Activated CD8-positive, alpha-beta memory T cell treated with anti-CD3 and anti-CD28 coated beads, Interleukin-2, amount 10 ng/mL, durations not matched to agents 7 days and 5 days (primary cell): ENCODE measurements at places on chromosomes 11 and 22. TPM values are rescaled to one million over a fixed set of nuclear protein-coding genes. Genes with fewer than 3 reads are reported as not detected.
A peak's percentile ranks its signal among the peaks of the same experiment; 100 is the strongest.

DNA sequence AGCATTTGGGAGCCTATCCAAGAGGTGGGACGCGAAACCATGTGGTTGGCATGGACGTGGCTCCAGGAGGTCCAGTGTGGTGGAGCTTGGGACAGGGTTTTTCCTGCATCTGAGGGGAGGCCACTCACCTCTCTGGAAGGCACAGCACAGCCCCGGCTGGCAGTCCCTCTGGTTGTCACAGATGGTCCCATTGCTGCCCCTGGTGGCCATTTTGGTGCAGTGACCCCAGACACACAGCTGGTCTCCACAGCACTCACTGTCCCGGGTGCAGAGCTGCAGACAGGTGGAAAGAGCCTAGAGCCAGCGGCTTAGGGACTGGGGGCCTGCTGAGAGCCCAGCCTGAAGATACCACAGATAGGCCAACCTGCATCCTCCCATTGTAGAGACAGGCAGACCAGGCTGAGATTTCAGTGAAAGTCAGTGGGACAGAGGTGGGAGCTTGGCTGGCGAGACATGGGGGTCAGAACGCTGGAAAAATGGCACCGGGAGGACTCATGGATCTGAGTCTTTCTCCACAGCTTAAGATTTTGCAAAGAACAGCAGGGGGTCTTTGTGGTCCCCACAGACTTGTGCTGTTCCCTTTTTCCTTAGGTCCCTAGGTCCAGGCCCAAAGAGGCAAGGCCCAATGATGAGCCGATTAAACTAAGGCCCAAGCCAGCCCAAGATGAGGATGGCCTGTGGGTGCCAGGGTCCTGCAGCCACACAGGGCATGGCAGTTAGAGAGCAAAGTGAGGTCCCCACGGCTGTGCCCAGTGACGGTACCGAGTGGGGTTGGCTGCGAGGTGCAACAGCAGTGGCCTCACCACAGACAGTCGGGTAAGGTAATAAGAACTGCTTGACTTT is 41.4 kb downstream of the DKK3 start:
- peak; percentile 87 for DNase-seq

CCDC87 gene
- 0.12 TPM for total RNA-seq

DNA sequence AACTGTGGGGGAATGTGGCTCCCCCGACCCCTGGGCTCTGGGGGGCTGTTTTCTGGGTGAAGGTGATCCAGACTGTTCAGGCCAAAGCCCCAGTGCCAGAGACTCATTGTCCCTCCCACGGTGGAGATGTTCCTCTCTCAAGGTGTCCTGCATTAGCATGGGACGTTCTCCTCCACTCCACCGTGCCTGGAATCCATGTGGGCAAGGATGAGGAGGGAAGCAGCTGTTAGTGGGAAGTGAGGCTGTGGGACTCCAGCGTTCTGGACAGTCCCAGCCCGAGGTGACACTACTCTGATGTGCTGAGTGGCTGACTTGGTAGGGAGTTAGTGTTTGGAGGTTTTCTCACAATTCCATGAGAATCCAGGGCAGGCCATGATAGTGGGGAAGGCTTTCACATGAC is 31.4 kb upstream of the CLDN5 start:
- DNase-seq = no peak

DNA sequence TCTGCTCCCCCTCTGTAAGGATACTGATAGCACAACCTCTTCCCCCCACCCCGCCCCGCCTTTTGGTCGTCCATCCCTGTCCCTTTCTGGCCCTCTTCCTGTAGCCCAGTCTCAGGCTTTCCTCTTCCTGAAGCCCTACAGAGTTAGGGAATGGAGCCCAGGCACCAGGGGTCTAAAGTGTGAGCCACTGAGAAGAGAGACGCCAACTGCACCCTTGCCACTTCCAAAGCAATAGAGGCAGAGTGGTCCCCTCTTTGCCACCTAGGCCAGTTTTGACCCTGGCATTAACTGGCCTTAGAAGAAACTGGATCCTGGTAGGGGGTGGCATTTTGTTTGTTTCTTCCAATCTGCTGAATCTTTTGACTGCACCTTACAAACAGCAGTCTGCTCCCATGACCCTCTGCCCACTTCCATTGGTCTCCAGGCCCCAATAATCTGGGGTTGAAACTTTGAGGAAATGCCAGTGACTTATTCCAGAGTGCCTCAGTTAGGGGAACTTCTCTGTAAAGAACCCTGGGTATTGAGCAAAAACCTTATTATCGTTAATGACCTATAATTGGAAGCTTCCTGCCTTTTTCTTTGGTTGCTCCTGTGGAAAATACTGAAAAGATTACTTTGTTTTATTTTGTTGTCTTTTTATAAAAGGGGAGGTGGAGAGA is 9.7 kb upstream of the GRK2 start:
- DNase-seq = no peak

DNA sequence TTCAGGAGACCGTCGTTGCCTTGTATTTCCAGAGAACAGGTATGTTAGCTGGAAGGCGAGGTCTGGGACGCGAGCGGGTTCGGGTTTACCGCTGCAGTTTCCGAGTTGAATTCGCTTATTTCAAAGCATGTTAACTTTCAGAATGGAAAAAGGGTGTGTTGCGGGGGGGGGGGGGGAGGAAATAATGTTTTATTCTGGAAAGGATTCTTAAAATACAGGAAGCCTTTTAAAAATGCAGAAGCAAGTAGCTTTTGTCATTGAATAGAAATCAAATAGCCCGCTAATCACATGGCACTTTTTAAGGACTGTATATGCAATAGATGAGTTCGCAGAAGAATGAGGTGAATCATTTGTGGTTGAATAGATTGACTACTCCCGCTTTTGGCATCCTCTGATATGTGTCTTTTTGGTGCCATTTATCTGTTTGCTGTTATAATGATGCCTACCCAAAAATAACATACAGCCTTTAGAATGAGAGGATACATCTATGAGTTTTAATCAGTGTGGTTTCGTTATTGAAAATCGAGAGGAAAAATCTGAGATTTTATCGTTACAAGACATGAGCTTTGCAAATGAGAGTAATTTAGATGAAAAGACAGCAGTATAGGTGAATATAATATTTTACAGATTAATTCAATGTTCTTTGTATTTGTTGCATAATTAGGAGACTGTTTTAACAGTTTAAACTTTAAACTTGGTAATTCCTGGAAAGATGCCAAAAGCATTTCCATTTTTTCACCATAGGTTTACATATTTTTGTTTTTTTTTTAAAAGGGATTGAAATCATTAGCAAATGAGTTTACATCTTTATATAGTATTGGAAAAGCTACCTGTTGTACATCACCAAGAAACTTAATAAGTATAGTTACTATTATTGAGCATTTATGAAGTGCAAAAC is 1.7 kb downstream of the PDE3B start:
- DNase-seq = no peak

- peak; percentile 81 for DNase-seq
Observed at GRCh38 chr11:64186492-64187165, 658 bp downstream of the STIP1 start.

- DNase-seq = no peak
Observed at GRCh38 chr11:27420217-27420616, 52.4 kb downstream of the LGR4 start.

DNA sequence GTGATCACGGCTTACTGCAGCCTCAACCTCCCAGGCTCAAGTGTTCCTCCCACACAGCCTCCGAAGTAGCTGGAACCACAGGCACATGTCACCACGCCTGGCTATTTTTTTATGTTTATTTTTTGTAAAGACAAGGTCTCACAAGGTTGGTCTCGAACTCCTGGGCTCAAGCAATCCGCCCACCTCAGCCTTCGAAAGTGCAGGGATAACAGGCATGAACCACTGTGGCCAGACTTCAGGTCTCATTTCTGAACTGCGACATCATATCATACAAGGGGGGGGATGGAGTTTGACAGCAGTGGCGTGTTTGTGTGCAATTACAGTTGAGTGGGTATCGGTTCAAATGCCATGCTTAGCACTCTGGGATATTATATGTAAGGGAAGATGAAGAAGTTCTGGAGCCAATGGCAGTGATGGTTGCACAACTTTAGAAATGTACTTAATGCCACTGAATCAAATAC is 6.9 kb downstream of the NAALADL1 start:
- no peak for DNase-seq

OR2AG1 gene
- not detected for total RNA-seq

TKFC gene
- 42.3 TPM for total RNA-seq

- no peak for DNase-seq
Observed at GRCh38 chr11:126380909-126381308, 25.4 kb downstream of the ST3GAL4 start.

DNA sequence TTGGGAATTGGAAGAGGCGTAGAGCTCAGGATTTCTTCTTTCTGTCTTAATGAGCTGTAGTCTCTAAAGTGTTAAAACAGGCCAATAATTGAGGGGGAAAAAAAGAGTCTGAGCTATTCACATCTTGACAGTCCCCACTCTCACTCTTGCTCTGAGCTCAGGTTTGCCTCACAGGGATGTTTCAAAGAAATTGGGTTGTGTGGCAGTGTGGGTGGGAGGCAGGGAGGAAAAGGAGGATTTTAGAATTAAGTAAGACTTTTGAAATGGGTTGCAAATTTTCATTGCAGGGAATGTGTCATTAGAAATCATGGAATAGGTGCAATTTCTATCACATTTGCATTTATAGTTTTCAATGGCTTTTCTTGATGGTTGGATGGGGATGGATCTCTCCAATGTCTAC is 338.8 kb upstream of the KIRREL3 start:
- DNase-seq = no peak

GRCh38 chr11:103043826-103044678 is 47.9 kb downstream of the DCUN1D5 start:
- DNase-seq = no peak

DNA sequence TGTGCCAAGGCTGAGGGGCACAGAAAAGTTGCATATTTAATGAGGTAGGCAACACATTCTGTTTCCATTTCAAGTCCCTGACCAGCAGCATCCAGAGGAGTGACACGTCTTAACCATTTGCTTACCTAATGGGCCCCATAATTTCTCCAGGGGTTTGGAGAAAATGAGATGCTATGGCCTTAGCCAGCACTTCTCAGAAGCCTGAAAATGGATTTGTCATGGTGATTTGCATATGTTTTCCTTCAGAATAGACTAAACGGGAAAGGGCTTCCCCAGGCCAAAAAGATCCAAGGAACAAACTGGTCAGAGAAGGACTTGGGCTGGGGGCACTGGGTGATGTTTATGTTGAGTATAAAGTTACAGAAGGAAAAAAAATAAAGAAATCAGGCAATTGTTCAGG is 16.7 kb downstream of the CSRP3 start:
- DNase-seq = no peak

GPHA2 gene
- not detected for total RNA-seq

FAM180B gene
- not detected for total RNA-seq

GRCh38 chr22:19103880-19104821 is 18.1 kb downstream of the DGCR2 start:
- DNase-seq = no peak

RIBC2 gene
- 12.8 TPM for total RNA-seq

DDX25 gene
- total RNA-seq = 0.50 TPM

DNA sequence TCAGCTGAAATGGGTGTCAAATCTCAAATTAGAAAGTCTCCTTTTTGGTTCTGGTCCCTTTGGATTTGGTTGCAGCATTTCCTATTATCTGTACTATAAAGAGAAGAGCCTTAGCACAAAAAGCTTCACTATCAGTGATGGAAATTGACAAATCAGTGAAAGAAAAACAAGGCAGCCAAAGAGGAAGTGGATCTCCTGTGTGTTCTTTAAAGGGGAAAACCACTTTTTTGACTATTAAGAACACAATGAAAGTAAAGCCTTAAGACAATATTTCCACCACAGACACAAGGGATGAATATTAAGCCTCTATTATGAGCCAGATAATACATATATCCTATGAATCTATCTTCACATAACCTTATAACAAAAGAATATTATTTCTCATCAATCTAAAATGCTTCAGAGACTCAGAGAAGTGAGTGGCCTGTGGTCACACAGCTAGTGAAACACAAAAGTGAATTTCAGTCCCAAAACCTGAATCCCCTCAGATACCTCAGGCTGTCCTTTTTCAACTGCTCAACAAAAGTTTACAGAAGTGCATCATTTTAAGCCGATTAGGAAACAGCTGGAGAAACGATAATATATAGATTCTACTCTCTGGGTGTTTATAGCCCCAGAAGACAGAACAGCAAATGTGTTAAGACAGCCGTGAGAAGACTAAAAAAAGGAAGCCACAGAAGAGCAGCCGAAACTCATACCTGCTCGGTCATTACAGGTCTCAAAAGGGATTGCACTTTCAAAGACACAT is 24.4 kb upstream of the FSHB start:
- no peak for DNase-seq

GRCh38 chr11:117862019-117862725 is 14.3 kb downstream of the FXYD6 start:
- DNase-seq = peak; percentile 30

GRCh38 chr11:100094121-100094865 is 592.8 kb upstream of the ARHGAP42 start:
- DNase-seq = no peak

GRCh38 chr22:47449508-47450270 is 687.2 kb downstream of the TBC1D22A start:
- no peak for DNase-seq

DNA sequence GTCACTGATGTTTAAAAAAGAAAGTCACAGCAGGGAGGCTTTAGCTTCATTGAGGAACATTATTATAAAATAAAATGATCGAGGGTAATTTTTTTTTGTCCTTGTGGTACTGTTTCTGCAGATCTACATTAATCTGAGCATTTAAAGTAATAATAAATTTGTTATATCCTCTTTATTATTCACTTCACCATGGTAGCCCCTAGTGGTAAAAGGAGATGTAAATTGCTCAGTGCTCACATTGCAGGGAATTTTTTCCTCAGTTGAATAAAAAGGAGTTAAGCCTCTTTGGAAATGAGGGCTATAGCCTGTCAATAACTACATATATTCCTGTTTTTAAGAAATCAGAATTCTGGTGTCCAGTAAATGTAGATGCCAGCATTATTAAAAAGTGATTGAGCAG is 99.7 kb upstream of the VPREB1 start:
- DNase-seq = no peak

ZFTA gene
- total RNA-seq = 2.6 TPM

DNA sequence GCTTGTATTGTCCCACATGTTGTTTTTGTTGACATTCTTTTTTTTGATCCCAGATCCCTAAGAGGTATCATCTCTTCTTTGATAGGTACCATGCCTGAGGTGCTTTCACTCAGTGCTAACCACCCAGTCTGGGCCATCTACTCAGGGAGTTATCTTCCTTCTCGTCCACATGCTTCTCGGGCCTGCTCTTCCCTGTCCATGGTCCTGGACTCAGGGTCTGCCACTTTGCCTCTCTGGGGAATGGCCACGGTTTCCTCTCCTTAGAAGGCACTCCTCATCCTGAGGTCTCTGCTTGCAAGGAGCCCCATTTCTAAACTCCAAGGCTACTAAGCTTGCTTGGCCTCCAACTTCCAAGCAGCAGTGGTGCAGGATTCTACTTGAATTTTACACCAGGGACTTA is 227.0 kb upstream of the NCAM1 start:
- DNase-seq = peak; percentile 41

MMP12 gene
- not detected for total RNA-seq

TEF gene
- 1.4 TPM for total RNA-seq

DNA sequence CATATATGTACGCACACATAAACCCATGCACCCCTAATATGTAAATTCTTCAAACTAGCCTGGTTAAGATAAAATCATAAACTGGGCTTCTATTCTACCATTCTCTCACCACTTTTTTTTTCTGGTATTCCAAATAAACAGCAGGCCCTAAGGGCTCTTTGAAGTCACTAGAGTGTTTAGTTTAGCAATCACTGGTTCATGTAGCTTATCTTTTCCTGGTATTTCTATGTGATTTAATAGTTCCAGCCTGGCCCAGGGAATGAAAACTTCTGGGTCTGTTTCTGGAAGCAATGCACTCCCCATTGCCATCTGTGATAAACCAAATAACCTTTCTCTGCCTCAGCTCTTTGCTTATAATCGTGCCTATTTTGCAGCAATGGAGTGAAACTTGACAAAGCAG is 10.7 kb upstream of the MPPED2 start:
- DNase-seq = no peak
